ENCODE measurements at places on chromosomes 4 and X.

DNA sequence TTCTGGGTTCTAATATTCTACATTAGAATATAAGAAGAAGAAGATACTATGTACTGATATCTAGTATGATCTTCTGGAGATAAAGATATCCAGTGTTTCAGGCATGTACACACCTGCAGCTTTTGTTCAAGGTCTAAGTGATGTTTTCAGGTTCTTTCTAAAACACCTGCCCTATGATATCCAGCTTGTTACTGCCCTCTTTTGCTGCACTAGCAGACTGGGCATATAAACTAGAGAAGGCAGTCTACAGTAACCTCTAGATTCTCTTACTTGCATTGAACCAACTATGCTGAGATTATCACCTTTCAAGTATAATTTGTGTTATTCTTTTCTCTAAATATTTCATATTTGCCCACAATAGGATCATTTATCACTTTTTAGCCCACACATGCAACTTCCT lies 1.9 kb upstream of the FRYL start:
- DNase-seq = no peak

DNA sequence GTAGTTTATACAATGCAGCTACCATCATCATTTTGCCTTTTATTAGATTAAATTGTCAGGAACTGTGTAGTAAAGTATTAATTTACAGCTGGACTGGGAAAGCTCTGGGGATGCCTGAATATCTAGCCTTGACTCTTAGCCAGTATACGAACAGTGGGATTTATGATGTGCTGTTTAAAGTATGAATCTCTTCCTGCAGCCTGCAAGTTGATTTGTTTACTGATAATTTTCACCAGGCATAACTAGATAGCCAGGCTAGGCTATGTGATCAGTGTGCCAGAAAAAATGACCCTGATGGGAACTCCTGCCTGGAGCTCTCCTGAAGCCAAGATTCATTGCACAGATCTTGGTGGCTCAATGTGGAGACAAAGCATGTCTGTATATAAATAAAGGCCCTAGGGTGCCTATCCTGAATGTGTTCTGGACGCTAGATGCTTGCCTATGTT lies 119.2 kb downstream of the SCLT1 start:
- no peak for DNase-seq

DNA sequence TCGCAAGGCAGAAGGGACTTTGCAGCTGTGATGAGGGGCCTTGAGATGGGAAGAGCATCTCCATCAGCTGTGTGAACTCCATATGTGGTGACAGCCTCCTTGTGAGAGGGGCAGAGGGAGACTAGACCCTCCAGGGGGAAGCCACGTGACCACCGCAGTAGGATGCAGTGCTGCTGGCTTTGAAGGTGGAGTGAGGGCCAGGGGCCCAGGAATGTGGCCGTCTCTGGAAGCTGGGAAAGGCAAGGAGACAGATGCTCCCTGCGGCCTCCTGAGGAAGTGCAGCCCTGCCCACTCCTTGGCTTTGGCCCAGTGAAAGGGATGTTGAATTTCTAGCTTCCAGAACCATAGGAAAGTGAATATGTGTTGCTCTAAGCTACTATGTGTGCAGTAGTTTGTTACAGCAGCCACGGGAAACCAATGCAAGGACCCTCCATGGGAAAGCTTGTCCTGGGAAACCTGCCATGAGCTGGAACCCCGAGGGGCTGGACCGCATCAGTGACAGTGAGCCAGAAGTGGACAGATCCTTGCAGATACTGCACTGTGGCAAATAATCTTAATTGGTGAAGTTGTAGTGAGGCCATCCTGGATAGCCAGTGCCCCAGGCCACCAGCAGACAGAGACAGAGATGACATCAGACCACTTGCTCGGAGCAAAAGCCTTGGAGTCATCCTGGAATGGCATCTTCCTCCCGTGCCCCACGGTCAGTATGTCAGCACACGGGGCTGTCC lies 35.4 kb upstream of the SORCS2 start:
- DNase-seq = no peak

GRCh38 chr4:141540643-141541042 lies 95.7 kb upstream of the IL15 start:
- DNase-seq = no peak

- DNase-seq = peak; percentile 86
Observed at GRCh38 chr4:54228056-54228527, 1.0 kb upstream of the PDGFRA start.

DNA sequence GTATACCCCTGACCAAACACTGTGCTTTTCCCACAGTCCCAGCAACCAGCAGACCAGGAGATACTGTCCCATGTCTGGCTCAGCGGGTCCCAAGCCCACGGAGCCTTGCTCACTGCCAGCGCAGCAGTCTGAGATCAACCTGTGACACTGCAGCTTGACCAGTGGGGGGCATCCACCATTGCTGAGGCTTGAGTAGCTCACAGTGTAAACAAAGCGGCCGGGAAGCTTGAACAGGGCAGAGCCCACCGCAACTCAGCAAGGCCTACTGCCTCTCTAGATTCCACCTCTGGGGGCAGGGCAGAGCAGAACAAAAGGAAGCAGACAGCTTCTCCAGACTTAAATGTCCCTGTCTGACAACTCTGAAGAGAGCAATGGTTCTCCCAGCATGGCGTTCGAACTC lies 58.1 kb downstream of the SLC10A6 start:
- no peak for DNase-seq

GRCh38 chrX:142655507-142655906 lies 370.2 kb upstream of the SPANXN4 start:
- no peak for DNase-seq

DNA sequence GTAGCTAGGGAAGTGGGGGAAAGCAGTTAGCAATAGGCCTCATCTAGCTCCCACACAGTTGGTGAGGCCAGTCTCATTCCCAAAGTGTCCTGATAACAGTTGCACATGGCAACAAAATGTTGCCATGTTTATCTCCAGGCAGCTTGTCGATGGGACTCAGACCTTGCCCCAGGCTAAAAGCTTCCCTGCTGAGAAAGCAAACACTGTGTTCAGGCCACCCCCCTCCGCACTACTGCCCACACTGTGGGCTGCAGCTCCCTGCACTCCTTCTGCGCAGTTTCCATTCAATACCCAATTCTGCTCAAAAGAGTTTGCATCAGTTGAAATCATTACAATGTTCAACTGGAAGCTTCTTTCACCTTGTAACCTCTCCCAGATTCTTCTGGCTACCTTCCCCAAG lies 287.8 kb upstream of the GK2 start:
- DNase-seq = no peak

DNA sequence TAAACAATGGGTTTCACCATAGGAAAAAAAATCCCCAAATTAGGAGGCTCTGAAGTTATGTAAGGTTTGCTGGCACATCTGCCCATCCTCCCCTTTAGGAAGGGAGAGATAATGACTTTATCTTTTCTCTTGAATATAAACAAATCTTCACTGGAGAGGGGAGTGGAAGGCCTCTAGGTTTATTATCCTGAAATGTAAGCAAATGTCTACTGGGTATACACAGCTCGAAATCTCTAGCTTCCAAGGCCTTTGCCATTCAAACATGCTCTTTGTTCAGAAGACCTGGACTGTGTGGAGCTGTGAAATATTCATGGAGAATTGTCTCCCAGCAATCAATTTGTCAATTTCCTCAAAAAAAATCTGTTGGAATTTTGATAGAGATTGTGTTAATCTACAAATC lies 21.7 kb upstream of the MED14 start:
- DNase-seq = no peak

DNA sequence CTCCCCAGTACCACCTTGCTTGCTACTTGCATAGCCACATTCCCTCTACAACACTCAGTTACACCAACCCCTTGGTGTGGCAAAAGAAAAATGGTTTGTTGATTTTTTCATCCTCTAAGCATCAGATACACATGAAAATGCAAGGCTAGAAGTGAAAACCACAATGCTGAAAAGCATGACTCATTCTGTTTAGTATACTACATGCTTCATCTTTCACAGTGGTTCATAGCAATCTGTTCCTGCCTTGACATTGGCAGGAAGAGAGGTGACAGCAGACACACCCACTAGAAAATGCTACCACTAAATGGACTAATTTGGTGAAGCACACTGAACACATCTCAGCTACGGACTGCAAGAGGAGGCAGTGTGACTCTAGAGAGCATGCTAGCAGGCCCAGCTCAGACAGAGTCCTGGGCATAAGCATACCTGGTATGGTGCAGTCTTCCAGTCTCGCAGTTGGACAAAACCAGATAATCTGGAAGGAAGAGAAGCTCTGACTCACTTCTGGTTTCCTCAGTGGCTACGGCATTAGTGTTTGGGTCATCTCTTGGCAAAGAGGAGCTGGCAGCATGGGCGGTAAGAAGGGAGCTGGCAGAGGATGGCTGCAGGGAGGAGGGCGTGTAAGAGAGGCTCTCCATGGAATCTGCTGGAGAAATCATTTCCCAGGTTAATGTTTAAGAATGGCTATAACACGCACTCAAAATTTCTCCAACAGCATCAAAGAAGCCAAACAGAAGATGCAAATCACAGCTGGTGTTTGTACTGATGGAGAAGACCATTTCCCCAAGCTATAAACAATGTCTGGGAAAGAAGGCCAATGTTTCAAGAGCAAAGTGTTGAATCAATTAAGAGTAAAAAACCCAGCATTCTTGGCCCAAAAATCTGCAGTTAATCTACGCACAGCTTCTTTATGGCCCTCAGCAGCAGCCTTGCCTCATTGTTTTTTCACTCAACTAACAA lies 37.8 kb downstream of the GAB3 start:
- DNase-seq = no peak

DNA sequence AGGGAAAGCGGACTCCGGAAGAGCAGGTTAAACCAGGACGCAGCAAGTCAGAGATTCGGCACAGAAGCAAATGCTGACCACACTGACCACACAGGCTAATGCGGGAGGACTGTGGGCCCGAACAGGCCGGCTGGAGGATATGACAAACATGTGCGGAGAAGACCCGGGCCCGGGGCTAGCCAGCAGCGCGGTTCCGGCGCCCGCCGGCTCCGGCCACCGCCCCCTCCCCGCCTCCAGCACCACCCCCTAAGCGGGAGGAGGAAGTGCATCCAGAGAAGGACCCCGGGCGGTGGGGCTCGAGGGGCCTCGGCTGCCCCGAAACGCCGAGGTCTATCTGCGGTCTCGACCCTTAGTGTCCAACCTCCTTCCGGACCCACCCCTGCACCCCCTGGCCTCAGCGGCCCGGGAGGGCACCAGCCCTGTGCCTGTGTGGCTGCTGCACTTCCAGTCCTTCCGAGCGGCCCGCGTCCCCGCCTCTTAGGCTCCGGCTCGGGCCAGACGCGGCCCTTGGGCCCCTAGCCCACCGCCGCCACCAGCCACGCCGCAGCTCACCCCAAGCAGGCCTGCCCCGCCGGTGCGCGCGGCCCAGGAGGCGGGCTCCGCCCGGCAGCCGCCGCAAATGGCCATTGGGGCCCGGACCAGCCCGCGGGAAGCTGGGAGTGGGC lies 2.1 kb downstream of the ELOVL6 start:
- DNase-seq = peak; percentile 69

DNA sequence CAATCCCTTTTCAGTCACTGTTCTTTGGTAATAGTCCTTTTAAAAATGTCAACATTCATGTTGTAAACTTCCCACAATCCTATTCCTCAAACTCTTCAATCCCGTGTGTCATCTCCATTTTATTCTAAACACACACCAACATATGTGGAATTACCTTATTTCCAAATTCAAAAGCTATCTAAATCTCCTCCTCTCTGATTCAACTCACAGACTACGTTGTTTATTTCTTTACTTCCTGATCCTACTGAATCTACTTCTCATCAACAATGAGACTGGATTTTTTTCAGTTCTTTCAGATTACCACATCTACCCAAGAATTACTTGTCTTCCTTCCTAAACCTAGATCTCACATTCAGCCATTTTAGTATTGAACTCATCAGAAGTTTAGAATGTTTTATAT lies 188.2 kb downstream of the GABRB1 start:
- DNase-seq = no peak

GRCh38 chrX:120736989-120737388 lies 107.1 kb upstream of the C1GALT1C1 start:
- DNase-seq = no peak

DNA sequence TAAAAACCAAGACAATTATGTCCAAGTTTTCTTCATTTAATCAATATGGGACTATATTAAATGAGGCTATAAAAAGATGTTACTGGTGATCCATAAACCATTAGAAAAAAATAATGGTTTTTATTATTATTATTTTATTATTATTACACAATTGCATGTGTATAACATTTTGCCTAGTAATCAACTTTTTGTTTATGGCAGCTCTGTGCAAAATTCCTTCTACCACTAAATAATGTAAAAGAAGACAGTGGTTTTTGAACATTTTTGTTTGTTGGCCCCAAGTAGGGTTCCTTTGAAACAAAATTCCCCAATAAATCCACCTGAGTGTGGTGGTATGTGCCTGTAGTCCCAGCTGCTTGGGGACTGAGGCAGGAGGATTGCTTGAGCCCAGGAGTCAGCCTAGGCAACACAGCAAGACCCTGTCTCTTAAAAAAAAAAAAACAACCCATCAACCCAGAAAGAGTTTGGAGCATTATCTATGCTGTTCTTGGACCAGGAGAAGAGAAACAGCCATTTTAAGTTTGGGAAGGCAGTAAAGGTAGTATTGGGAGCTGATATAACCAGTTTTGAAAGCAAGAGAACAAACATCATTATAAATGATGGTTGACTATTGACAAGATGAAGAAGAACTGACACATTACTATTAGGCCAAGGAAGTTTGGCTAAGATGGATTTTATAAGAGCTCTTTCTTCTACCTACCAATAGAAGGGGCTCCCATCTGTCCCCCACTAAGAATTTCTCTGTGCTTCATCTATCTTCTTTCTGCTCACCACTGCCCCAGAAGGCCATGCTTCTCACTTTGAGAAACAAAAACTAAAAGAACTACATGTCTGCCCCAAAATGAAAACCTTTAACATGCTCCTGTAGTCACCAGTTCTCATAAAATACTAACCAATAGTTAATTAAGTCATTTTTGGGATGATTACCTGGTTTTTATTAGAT lies 2.2 kb downstream of the TMEM156 start:
- DNase-seq = no peak

DNA sequence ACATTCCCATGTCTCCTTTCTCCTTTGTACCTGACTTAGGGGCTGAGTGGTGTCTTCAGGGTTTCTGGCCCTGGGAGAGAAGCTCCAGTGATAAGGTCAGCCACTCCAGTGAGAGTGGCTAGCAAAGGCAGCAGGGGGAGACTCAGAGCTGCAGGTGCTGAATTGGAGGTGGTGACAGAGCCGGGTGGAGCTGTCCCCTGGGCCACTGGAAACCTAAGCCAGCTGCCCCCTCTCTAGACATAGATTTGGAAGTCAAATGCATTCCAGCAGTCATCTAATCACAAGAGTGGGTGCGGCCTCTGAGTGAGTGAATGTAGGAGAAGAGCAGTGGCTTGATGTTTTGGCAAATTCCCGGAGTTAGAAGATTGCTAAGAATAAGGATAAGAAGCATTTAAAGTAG lies 28.5 kb downstream of the TRIM2 start:
- DNase-seq = no peak
